ENCODE measurements at places on chromosomes 1 and 21. TPM values are rescaled to one million over a fixed set of nuclear protein-coding genes. Genes with fewer than 3 reads are reported as not detected.
A peak's percentile ranks its signal among the peaks of the same experiment; 100 is the strongest.

DNA sequence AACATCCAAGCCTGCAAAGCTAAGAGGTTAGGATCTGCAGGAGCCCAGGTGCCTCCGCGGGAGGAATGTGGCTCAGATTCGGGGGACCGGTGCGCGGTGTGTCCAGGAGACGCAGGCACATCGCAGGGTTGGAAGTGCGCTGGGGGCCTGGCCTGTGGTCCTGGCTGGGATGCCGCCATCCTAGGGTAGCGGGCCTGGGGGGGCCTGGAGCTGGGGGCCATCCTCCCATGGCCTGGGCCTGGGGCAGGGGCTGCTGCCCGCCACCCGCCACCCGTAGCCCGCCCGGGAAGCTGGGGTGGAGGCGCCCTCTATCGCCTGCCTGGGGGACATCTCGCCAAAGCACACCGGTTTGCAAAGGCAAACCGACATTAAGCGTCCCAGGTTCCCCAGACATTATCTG is 170.6 kb upstream of the ARHGEF16 start:
- DNase-seq, result peak; percentile 39

CDK11A gene
- total RNA-seq, result 41.7 TPM

DNA sequence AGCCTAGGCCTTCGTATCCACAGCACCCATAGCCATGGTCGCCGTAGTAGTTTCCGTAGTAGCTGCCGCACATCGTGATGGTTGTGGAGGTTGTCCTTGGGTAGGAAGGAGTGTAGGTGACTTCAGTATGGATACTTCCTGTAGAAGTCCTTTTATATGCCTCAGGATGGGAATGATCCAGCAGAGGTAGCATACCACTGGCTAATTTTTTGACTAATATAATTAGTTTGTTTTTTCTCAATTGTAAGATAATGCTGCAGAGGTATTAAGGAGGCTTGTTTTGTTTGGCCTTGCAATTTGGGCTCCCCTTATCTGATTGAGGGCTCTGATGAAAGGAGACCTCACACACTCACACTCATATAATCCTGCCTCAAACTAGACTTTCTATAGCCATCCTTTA is at the start of gene KRTAP6-2:
Gene KRTAP6-2, minus strand, starts transcription at position 101 of the 400 bp plus-strand sequence. Its CDS starts 28 bp downstream, at position 73.
- no peak for DNase-seq

GRCh38 chr21:24050231-24050630 is 1557.0 kb downstream of the MRPL39 start:
- DNase-seq, result no peak

DNA sequence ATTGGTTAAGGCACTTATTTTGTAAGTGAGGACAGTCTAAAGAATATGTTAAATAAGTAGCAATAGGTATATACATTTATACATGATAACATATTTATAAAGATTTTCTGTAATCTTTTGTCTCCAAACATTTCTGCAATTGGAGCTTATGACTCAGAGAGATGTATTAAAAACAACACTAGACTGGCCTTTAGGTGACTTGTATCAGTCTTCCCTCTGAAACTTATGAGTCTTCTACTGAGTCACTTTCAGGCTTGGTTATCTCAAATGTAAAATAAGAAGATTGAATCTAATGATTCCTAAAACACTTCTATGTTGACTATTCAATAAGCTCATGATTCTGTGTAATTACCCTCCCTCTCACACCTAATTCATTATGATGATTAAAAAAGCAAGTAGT is 672.6 kb upstream of the NEGR1 start:
- no peak for DNase-seq

DNA sequence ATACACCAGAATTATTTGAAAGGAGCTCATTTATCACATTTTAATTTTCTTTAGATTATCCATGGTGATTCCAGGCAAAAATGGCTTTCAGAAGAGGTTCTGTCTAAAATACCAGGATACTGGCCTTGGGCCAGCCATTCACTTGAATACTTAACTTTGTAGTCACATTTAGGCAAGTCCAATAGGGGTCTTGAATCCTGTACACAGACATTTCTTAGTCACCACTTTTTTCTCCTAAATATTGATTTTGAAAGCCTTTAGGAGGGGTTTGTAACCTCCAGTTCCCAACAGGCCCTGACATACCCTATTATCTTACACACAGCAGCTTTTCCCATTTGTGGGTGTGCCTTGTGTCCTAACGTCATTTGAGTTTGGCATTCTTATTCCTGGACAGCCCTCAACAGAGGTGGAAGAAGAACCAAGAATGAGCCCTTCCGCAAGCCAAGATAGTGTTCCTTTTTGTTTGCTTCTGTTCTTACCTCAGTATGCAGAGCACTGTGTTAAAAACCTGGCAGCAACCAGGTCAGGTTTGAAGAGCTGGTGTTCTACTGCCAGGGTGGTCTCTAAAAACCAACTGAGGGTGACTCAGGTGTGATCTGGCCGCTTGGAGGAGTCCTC is 19.5 kb downstream of the MAP3K7CL start:
- DNase-seq, result no peak

GRCh38 chr1:182699393-182700350 is 15.3 kb upstream of the RGS8 start:
- no peak for DNase-seq

DNA sequence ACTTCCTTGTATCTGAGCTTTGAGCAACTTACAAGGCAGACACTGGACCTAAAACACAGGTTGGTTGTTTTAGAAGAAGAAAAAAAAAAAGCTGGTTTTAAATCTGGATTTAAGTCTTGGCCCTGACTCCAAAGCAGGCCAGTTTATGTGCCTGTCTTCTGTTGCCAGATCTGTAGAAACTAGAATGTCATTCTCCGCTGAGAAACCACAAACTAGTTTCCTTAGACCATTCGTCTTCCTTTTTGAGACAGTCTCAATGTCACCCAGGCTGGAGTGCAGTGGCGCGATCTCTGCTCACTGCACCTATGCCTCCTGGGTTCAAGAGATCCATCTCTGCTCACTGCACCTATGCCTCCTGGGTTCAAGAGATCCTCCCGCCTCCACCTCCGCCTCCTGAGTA is 33.9 kb downstream of the APP start:
- DNase-seq, result no peak

- peak; percentile 47 for DNase-seq
Observed at GRCh38 chr1:50976890-50977574, 7.0 kb downstream of the CDKN2C start.

- DNase-seq, result no peak
Observed at GRCh38 chr1:32115496-32115895, 7.6 kb downstream of the KPNA6 start.

- DNase-seq, result peak; percentile 44
Observed at GRCh38 chr1:62841587-62842169, 57.7 kb downstream of the ATG4C start.

- DNase-seq, result no peak
Observed at GRCh38 chr1:162562470-162562828, 927 bp downstream of the UAP1 start.

DNA sequence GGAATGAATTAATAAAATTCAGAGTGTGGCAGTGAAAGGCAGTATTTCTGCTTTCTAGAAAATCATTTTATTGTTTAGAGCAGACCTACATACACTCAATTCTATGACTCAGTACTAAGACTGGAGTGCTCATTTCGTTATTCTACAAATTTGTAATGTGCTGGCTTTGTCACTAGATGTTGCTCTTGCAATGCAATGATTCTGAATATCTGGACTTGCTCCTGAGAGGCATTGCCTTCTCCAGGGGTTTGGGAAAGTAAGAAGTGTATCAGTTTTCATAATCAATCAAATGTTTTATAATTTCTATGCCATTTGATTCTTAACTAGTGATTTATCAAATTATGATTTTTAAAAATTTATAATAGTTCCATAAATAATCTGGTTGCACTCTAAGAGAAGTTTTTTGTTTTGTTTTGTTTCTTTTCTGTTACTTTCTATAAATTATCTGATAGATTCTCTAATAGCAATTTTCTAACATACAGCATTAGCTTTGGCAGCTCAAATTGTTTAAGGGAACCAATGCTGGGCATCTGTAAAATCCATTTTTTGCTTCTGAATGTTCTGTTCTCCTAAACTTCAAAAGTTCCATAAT is 280.5 kb upstream of the SGIP1 start:
- peak; percentile 39 for DNase-seq

DNA sequence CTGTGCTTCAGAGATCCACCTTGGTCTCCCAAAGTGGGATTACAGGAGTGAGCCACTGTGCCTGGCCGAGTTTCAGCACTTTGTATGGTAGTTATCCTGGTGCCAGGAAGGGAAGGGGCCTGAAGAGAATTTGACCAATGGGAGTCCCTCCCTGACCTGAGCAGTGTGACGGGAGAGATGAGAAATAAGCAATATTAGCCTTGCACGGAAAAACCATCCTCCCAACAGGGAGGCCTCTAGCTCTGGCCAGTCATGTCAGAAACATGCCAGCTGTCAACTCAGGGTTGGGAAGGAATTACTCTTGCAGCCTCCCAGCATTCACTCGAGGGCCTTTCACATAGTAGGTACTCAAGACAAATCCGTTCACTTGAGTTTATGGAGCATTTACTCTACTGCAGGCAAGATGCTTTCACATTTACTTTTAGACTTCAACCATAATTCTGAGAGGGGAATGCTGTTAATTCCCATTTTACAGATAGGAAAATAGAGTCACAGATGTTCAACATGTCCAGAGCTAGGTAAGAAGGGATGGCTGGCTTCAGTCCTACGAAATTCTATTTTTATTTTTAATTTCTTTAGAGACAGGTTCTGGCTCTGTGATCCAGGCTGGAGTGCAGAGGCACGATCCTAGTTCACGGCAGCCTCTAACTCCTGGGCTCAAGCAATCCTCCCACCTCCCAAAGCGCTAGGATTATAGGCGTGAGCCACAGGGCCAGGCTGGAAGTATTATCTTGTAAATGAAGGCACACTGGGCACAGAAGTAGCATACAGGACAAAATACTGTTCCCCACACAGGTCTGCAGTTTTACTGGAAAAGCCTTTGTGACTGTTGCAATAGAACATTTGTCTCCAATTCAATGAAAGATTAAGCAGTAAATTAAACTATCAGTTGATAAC is 3.2 kb upstream of the ATP13A2 start:
- no peak for DNase-seq

DNA sequence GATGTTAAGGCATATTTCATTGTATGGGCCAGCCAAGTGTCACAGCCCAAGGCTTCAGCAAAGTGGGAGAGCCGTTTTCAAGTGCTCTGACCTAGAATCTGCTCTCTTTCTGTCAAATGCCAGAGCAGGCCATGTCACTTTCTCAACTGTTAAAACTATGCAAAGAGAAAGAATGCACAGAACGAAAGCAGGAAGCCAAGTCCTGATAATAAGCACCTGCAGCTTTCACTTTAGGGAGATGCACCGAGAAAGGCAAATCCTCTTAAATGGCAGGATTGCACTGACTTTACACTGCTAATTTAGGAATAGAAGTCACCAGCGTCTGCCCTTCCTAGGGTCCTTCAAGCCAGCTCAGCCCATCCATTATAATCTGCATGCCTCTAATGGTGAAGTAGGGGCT is 49.2 kb upstream of the NTPCR start:
- no peak for DNase-seq

- DNase-seq, result peak; percentile 25
Observed at GRCh38 chr1:156860628-156861423, at the start of gene NTRK1. Gene NTRK1, plus strand, starts transcription at chr1:156860865. Its CDS starts 70 bp downstream, at chr1:156860935.

Measured in Calu3 (cell line).